Thymus (tissue), 14 donors: ENCODE measurements at places on chromosomes 16 and 17. TPM values are rescaled to one million over a fixed set of nuclear protein-coding genes. Genes with fewer than 3 reads are reported as not detected.

Gene FNDC8
- not detected for total RNA-seq

Gene EFCAB5
- total RNA-seq: 1.5 TPM

Gene MT4
- 7.5 TPM for total RNA-seq

Gene NXPH3
- 0.52 TPM for total RNA-seq

Gene SSTR5
- not detected for total RNA-seq

Gene KRT27
- total RNA-seq: 0.14 TPM

Gene KRTAP9-8
- not detected for total RNA-seq

Gene SYCE1L
- total RNA-seq: 11.2 TPM
